ENCODE measurements at places on chromosomes 2 and 18.

GRCh38 chr2:168660870-168661862 lies 141.3 kb upstream of the NOSTRIN start:
- no peak for DNase-seq

GRCh38 chr2:191622374-191623320 lies 55.3 kb upstream of the NABP1 start:
- no peak for DNase-seq

- DNase-seq, result no peak
Observed at GRCh38 chr2:11033114-11033513, 121.4 kb downstream of the KCNF1 start.

DNA sequence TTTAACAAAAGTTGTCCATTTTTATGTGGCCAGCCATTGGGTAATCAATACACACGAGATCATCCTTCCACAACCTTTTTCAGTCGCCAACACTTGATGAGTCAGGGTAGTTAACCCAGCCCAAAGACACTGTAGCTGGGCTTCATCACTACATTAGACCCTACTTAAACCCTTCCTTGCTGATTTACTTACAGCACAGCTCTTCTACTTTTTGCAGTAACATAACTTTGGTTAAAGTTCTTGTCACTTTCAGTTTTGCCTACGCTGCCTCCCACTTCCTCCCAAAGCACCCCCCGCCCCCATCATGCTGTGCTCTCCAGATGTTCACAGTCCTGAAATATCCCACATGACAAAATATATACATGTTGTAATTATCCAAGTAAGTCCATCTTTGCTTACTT lies 103.6 kb downstream of the CDK15 start:
- peak; percentile 58 for DNase-seq

- no peak for DNase-seq
Observed at GRCh38 chr2:54065891-54066290, 49.5 kb upstream of the ACYP2 start.

DNA sequence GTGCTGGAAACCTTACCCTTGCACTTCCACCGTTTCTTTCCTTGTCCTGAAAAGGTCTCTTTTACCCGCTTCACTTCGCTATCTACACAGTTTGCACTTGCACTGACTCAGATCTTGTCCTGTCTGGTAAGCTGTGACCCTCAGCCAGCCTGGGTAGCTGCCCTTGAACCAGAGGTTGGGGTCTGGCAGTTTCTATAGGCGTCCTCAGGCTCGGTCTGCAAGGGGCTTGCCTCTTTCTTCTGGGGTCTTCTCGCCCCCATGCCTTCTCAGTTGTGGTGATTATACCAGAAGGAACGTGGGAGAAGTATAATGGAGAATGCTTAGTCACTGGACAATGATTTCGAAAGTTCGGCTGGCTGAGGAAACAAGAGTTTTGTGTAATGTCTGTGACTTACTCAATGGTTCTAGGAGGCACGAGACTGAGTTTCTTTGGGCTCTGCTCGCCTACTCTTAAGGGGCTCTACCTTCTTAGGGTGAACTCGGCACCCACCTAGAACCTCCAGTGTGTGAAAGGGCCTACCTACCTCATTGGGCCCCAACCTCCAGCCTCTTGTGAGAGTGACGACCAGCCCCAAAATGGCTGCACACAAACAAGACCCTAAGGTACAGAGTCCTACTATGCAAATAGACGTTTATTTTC lies 6.9 kb upstream of the STAT1 start:
- peak; percentile 85 for DNase-seq

- DNase-seq, result peak; percentile 67
Observed at GRCh38 chr2:161237392-161238264, 70.6 kb upstream of the PSMD14 start.

DNA sequence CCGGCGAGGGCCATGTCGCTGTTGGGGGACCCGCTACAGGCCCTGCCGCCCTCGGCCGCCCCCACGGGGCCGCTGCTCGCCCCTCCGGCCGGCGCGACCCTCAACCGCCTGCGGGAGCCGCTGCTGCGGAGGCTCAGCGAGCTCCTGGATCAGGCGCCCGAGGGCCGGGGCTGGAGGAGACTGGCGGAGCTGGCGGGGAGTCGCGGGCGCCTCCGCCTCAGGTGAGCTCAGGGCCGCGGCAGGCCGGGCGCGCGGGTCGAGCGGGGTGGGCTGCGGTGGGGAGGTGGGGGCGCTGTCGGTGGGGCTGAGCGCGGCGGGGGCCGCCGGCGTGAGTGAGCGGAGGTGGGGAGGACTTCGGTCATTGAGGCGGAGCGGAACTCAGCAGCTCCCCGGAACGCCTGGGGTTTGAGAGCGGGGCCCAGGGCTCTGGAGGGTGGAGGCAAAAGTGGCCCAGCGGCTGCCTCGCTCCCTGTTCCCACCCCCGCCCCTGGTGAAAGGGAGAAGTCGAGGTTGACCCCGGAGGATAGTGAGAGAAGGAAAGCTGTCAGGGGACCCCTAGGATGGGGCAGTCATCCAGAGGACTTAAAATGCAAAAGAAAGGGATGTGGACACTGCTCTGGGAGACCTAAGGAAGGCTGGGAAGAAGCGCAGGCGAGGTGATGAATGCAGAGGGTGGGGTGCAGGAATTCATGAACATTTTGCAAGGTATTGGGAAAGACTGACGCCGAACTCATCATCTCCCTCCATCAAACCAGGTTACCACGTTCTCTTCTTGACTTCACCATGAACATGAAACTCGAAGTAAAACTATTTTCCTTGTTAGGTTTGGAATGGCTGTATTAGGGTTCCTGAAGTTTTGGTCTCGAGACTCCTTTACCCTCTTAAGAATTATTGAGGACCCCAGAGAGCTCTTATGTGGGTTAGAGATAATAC lies 633 bp downstream of the MALT1 start:
- DNase-seq, result peak; percentile 63

GRCh38 chr2:139457873-139458272 lies 677.7 kb upstream of the NXPH2 start:
- DNase-seq, result no peak

DNA sequence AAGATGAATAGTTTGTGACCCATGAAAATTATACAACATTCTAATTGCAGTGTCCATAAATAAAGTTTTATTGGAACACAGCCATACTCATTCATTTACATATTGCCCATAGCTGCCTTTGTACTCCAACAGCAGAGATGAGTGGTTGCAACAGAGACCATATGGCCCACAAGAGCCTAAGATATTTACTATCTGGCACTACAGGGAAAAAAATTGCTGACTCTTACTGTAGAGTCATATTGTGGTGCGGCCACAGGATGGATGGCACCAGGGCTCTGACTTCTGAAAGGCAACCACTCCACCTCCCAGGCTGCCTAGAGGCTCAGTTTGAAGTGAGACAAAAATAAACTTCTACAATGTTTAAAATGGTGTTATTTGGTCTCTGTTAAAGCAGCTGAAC lies 404.0 kb upstream of the ATP5MC3 start:
- DNase-seq, result no peak

DNA sequence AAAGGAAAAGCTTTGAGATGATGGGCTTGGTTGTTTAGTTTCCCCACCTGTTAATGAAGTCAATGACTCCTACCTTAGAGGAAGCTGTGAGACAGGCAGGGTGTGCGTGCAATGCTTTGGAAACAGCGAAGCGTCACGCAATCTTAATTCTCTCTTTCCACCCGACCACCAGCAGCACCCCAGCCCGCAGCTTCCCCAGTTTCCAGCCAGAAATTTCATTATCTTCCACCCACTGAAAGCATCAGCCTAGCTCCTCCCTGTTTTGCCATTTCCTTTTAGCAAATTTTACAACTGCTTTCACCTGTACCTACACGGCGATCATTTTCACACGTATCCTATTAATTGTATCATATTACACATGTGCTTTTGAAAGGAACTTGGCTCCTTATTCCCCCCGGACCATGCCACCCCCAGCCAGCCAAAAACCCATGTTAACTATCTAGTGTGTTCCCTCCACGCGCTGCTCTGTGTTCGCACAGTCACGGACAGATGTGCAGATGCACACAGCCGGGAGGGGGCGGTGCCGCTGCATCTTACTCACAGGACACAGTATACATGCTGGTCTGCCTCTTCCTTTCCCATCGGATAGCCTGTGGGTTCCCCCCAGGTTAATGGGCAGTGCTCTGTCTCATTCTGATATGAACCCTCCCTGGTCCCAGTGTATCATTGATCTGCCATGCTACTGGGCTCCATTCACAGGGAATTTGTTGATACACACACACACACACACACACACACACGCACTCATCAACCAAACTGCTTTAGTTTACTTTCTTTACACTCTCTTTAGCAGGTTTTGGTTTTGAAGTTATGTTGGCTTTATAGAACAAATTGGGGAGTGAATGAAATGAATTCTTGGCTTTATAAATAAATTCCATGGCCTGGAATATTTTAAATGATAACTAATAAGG lies 22.4 kb downstream of the CYP27C1 start:
- peak; percentile 72 for DNase-seq

DNA sequence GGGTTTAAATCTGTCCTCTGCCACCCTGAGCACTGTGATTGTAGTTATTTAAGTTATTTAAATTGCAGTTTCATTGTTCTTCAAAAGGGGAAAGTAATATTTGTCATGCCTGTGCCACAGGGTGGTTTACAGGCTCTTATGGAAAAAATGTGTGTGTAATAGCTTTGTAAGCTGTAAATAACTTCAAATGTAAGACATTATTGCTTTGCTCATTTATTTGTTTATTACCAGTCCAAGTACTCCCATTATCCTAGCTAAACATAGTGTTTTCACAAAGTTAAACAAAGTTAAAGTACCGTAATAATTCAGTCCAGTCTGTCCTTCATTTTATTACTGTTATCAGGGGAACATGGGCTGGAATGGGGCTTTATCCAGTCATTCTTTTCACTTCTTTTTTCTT lies 43.4 kb upstream of the IGFBP2 start:
- no peak for DNase-seq

DNA sequence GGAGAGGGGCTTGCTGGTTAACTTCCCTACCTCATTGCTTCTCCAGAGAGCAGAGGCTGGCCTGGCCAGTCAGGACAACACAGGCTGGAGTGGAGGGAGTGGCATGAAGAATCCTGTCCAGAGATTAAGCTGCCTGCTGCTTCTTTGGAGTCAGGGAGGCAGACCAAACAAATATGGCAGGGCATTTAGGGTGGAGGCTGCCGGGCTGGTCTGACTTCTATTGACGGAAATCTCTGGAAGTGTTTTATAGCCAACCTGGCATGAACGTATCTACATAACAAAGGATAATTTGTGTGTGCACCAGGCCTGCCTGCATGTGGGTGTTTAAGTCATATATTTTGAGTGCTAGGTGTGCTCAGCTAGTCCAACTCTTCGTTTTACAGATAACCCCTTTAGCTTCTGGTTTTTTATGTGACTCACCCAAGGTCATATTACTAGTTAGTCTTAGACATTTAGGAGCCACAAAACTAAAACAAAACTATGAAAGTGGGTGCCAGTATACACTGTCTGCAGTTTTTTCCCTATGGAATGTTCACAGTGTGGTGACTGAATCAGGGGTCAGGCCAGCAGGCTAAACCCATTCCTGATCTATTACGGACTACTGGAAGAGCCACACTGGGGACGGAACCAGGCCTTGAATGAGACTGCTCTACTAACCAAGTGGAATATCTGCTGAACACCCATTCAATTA lies 5.5 kb downstream of the NPC1 start:
- DNase-seq, result no peak

- no peak for DNase-seq
Observed at GRCh38 chr2:175823002-175823706, 178.9 kb downstream of the LNPK start.

GRCh38 chr18:37222999-37223378 lies 342.6 kb downstream of the CELF4 start:
- no peak for DNase-seq

GRCh38 chr2:168731002-168731401 lies 71.4 kb upstream of the NOSTRIN start:
- DNase-seq, result no peak

- no peak for DNase-seq
Observed at GRCh38 chr2:38259311-38259710, 117.8 kb downstream of the ATL2 start.

GRCh38 chr18:63016270-63016669 lies 300.9 kb downstream of the PHLPP1 start:
- DNase-seq, result peak; percentile 72

- DNase-seq, result no peak
Observed at GRCh38 chr2:204357286-204357685, 188.0 kb upstream of the PARD3B start.

- DNase-seq, result peak; percentile 50
Observed at GRCh38 chr2:147636886-147637285, 207.9 kb upstream of the ACVR2A start.

- DNase-seq, result no peak
Observed at GRCh38 chr2:52264488-52264887, 1232.6 kb upstream of the NRXN1 start.

Data from GM12865 (cell line).